ENCODE measurements at places on chromosomes 5 and 9.

GRCh38 chr5:14608169-14608568 is 26.6 kb downstream of the OTULINL start:
- DNase-seq, result no peak

DNA sequence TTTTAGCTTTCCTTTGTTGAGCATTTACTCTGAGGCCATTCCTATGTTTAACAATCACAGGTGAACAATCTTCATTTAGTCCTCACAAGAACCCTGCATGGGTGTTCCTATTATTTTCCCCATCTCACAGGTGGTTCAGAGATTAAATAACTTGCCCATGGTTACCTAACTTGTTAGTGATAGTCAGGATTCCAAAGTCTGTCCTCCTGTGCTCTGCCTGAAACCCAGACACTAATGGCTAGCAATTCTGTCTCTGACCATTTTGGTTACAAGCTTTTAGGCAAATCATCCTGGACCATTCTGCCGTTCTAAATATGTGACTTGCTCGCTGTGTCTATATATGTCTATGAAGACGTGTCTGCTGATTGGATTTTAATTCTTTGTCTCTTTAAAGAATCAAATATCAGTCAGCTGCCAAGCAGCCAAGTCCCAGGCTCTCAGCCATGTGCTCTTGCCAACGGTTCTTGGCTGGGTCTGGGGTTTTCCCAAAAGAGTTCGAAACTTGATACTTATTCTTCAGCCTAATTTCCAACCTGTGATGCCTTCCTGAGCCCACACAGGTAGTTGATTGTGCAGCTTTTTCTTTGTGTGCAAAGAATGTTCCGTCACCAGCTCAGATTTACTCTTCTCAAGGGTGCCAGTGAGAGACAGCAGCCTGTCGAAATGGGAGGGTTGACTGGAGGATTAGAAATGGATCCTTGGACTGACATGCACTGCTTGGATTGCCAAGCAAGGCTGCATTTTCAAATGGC is 121.7 kb downstream of the NREP start:
- no peak for DNase-seq

- no peak for DNase-seq
These were observed 264.8 kb downstream of the CSNK1G3 start for GRCh38 chr5:123776761-123777160.

DNA sequence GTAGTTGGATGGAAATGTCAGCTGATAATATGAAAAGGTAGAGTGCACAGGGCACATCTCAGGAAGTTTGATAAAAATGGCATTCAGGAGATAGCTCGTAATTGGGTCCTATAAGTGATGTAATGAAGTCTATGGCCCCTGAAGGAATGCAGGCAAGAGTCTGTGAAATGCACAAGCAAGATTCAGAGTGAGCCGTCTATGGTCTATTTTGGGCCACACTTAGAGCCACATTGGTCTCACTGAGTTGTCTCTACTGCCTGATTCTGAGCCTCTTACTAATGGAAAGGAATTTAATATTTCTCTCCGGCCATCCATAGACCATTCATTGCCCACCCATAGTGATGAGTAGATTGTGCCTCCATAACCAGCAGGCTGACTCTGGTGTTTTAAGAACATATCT is 111.3 kb upstream of the KCNN2 start:
- no peak for DNase-seq

GRCh38 chr5:133247151-133247709 is 195.4 kb downstream of the HSPA4 start:
- DNase-seq, result no peak

GRCh38 chr5:171823269-171823668 is 37.7 kb downstream of the SMIM23 start:
- no peak for DNase-seq

GRCh38 chr5:107100121-107100520 is 570.6 kb downstream of the EFNA5 start:
- no peak for DNase-seq

DNA sequence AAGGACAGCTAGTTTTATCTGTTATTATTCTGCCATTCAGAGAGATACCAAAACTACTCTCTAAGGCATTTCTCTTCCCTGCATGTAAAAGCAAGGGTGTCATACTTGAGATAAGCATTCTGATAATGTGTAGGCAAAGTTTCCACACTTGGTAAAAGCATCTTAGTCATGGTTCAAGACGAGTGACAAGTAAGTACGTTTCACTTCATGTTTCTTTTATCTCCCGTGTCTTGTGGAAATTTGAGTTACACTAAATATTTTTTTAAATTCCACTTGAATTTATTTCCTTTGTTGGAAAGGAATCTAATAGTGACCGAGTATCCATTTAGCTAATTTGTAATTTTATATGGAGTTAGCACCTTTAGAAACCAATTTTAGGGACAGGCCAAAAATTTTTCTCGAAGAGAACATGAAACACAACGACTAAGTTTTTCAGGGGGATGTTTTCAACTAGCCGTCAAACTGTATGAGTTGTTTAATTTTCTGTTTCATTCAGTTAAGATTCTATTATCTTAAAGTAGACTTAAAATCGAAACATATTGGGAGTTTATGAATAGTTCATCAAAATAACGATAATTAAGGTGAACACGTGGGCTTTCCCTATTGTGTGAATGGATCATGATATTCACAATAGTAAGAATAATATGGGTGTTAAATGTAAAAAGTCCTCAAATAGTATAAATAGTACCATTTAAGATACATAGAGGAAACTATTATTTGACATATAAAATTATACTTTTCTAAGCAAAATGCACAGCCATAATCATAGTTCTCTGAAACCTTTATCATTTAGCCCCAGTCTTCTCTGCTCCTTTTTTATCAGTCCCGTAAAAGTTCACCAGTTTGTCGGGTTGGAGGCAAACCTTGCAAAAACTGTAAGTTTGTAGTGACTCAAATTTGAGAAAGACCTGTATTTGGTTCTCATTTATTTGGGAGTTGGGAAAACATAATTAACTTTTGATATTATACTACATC is 1.6 kb downstream of the RFESD start:
- no peak for DNase-seq

DNA sequence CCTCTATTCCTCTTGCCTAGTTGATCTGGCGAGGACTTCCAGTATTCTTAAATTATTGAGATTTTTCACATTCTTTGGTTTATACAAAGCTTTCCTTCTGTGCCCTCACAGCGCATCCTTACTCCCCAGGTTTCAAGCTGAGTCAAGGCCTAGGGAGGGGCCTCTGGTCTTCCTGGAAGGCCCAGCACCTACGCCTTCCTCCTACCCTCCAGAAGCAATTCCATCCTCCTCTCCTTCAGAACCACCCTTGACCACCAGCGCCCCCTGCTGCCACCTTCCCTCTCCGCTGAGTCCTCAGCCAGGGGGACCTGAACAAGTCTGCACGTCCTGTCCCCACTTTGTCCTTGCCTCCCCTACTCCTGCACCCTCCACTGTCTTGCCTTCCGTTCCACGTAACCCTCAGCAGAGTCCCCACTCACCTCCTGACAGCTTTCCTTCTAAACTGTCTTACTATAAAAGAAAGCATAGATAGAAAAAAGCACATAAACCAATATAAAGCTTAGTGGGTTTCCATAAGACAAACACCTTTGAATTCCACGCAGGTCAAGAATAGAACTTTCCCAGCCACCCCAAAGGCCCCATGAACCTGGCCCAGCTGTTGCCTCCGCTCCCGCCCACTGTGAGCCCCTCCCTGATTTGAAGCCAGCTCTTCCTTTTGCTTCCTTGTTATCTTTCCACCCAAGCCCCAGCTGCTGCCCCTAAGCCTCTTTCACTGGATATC is 63.0 kb upstream of the CTSL start:
- DNase-seq, result peak; percentile 45

DNA sequence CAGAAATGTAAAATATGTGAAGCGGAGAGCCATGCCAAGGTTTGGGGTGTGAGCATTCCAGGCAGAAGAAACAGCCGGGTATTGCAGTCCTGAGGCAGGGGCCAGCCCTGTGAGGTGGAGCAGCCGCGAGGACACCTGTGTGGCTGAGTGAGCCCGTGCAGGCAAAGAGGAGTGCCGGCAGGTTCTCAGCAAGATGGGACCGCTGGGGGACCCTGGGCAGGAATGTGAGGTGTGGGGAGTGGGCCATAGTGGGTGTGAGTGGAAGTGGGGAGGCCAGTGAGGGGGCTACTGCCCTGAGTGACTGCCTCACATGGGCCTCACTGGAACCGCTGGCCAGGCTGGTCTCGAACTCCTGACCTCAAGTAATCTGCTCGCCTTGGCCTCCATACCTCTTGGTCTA is 8.1 kb upstream of the PRR7 start:
- DNase-seq, result no peak

DNA sequence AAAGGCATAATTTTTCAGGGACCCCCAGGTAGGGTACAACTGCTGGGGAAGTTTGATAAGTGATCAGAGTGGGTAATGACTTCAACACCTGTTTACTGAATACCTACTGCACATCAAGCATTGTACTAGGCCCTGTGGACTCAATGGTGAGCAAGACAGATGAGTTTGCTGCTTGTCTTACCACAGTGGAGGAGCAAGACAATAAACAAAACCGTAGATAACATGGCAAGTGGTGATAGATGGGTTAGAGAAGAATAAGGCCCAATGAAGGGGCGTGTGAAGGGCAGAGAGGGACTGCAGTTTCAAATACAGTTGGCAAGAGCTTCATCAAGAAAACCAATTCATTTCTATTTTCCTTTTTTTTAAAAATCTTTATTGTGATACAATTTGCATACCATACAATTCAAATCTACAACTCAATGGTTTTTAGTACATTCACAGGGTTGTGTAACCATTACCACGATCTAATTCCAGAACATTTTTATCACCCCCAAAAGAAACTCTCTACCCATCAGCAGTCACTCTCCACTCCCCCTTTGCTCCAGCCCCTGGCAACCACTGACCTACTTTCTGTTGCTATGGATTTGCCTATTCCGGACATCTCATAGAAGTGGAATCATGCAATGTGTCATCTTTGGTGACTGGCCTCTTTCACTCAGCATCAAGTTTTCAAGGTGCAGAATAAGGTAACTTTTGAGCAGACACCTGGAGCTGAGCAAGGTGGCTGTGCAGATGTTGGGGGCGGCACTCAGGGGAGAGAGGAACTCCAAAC is 31.9 kb upstream of the HAND1 start:
- no peak for DNase-seq

- no peak for DNase-seq
These were observed 14.8 kb downstream of the SLC44A1 start for GRCh38 chr9:105259274-105259673.

GRCh38 chr5:150516011-150516410 is 8.1 kb downstream of the NDST1 start:
- DNase-seq, result no peak

All from hypothalamus (tissue), 51 donors.